Kidney (tissue), 22 donors: ENCODE measurements at places on chromosomes 2 and 18. TPM values are rescaled to one million over a fixed set of nuclear protein-coding genes. Genes with fewer than 3 reads are reported as not detected.

The RPRD1A gene
- polyA plus RNA-seq, result 25.9 TPM

The GTF2A1L gene
- 2.7 TPM for polyA plus RNA-seq

The VAMP5 gene
- polyA plus RNA-seq, result 145 TPM

The MYO7B gene
- 22.2 TPM for polyA plus RNA-seq

The FIGN gene
- 1.1 TPM for polyA plus RNA-seq

The EVA1A gene
- 32.4 TPM for polyA plus RNA-seq

The CDH7 gene
- not detected for polyA plus RNA-seq

DNA sequence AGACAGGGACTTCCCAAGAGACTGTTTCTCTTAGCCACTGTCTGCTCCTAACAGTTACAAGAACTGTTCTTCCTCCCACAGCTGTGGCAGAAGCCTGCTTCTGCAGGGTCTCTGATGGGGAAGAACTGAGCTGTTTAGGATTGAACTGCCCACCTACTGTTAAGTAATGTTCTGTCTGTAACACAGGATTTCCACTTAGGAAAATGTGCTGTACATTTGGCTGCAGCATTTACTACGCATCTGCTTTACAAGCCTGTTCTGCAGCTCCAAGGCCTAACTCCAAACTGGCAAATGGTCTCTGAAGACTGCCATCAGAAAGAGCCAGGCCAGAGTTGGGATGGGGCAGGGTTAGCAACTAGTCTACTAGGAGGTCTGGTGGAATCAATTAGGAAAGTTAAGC, 87.8 kb upstream of the UPP2 start:
- no peak for DNase-seq

DNA sequence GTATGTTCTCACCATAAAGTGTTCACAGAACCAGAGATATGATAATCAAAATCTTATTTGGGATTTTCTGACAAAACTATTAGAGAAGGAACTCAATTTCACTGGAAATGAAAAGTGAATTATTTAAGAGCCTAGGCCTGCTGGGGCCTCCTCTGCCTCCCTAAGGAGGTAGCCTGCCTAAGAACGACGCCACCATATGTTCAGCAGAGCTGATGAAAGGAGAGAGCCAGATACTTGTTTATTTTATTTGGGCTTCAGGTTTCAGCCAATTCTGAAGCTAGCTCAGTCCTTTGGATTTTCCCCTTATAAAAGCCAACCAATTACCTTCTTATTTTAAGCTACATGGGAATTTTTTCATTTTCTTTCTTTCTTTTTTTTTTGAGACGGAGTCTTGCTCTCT, 433.1 kb upstream of the MAP2 start:
- DNase-seq, result no peak

DNA sequence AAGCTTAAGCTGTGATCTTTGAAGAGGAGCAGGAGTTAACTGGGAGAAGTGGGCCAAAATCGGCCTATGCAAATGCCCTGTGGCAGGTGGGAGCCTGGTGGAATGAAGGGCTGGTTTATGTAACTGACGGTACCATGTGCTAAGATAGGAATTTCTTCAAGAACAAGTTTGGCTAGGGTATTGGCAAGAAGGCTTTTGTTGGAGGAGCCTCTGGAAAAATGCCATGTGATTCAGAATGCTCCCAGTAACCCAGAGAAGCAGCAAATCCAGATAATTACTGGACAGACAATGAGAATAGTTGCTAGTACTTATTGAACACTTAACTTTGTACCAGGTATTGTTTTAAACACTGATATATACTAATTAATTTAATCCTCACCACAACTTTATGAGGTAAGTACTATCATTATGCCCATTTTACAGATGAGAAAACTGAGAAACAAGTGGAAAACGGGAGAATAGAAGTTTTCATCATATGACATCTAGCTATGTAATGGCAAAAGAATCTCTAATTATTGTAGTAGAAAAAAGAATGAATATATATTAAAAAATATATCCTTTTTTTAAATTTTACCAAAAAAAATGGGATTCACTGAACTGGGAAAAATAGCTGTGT, 9.1 kb upstream of the FAM124B start:
- no peak for DNase-seq

DNA sequence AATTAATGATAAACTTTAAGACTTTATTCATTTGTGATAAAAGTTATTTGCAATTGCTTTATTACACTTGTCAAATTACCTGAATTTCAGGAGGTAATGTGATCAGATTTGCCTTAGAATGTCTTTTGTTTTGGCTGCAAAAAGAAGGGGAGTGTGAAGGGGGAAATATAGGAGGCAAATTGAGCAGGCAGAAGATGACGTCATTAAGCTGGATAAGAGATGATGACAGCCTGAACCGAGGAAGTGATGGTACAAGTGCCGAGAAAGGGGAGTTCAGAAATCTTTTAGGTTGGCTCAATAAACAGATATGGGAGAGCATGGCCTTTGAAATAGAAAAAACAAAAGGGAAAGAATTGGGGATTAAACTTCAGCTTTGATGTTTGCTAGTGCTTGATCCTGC, 73.0 kb upstream of the TTN start:
- no peak for DNase-seq

DNA sequence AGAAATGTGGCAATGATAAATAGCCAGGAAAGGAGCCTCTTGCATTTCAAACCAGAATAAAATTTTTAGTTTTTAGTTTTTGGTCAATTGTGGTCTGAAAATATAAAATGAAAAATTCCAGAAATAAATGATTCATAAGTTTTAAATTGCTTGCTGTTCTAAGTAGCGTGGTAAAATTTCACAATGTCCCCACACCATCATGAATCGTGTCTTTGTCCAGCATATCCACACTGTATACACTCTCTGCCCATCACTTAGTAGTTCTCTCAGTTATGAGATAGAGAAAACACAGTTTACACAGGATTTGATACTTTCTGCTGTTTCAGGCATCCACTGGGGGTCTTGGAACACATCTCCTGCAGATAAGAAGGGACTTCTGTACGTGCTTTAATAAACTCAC, 783.9 kb downstream of the TSN start:
- DNase-seq, result no peak

GRCh38 chr2:129709956-129710598, 269.4 kb upstream of the RAB6C start:
- no peak for DNase-seq

DNA sequence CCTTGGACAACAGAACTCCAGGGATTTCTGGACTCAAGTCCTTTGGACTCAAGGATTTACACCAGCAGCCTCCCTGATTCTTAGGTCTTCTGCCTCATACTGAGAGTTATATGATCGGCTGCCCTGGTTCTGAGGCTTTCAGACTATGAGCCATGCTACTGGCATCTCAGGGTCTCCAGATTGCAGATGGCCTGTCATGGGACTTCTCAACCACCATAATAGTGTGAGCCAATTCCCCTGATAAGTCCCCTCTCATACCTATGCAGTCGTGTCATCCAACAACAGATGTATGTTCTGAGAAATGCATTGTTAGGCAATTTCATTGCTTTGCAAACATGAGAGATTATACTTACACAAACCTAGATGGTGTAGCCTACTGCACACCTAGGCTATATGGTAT, 61.4 kb upstream of the MSTN start:
- DNase-seq, result no peak

- DNase-seq, result no peak
These were observed 4.4 kb downstream of the CAPN14 start for GRCh38 chr2:31212659-31213600.

DNA sequence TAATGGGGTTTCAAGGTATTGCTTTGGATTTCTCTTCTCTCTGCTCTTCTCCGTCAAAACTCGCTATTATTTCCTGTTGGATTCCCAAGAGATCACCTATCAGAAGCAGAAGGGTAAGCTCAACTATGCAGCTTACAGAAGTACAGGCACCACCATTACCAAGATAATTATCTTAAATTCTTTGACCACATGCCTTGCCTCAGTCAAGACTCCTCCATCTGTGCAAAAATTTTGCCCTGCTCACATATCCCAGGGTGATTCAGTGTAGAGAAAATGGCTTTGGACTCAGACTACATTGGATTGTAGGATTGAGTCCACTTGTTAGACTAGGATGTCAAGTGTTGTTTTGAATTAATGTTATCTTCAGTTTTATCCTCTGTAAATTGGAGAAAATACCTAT, 698.7 kb downstream of the TDRD15 start:
- no peak for DNase-seq

DNA sequence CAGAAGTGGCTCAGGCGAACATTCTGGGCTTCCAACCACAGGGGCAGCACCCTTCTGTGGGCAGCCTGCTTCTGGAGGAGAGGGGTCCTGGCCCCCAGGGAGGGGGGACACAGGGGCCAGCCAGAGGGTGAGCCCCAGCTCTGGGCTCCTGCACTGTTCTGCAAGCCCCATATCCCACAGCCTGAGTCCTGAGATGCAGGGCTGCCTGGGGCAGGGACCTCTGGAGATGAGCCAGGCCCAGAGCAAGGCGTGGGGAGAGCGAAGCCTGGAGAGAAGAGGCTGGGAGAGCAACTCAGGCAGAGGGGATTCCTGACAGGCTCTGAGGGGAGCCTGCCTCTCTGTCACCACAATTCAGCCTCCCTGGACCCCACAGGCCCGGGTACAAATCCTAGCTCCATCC, 13.5 kb upstream of the PRSS56 start:
- no peak for DNase-seq
